ENCODE measurements at places on chromosomes 12 and 14.

- peak; percentile 65 for DNase-seq
Observed at GRCh38 chr12:57236201-57236924, 6.9 kb downstream of the SHMT2 start.

- DNase-seq: no peak
Observed at GRCh38 chr12:7130701-7131501, 730 bp downstream of the CLSTN3 start.

GRCh38 chr14:72600551-72601330, 293.2 kb downstream of the DPF3 start:
- no peak for DNase-seq

GRCh38 chr12:128018067-128018466, 248.9 kb upstream of the TMEM132C start:
- DNase-seq: no peak

GRCh38 chr12:66600903-66601302, 78.0 kb downstream of the GRIP1 start:
- DNase-seq: no peak

DNA sequence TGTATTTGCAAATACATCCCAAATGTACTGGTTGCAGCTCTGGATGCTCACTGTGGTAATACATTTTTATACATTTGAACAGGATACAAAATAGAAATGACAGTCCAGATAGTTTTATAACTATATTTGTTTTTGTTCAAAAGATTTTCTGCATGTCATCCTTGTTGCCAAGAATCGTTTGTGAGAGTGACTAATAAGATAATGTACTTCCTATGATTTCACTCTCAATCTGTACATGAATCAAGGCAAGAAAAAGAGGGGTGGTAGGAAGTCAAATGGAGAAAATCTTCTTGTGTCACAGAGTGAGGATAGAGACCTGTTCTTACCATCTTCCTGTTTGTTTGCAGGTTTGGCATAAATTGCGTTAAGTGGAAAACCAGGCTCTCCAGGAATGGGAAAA, 13.9 kb downstream of the ARPC3 start:
- DNase-seq: no peak

GRCh38 chr14:75041613-75042012, 9.7 kb downstream of the MLH3 start:
- no peak for DNase-seq

- DNase-seq: no peak
Observed at GRCh38 chr12:122668268-122668667, 34.9 kb downstream of the HCAR2 start.

- no peak for DNase-seq
Observed at GRCh38 chr14:102917469-102918211, 4.8 kb upstream of the AMN start.

Data from left forelimb (tissue), 1 donor.